Fibroblast of mammary gland (primary cell): ENCODE measurements at places on chromosomes 7 and 10.

DNA sequence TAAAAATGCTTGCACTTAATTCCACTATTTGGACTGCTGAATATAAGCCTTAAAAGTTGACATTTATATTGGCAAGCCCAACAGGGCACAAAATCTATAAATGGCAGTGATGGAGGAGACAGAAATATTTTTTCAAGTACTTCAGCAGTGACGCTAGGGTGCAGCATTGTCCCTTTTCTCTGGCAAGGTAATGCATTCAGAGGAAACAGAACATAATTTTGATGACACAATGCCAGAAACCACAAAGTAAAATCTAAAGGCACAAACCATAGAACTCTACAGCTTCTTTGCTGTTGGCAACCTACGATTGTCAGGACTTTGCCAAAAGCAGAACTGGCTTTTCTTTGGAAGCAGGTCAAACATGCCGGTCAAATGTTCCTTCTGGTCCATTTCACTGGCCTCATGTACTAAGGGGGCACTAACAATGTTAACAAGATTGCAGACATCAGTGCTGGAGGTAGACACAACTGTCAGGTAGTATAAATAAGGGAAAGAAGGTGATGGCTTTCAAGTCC lies 30.9 kb upstream of the FAM133B start:
- peak; percentile 94 for DNase-seq

GRCh38 chr10:88735661-88736060 lies 24.2 kb upstream of the LIPN start:
- DNase-seq = peak; percentile 53

GRCh38 chr7:102914585-102914984 lies 1.8 kb downstream of the LRRC17 start:
- DNase-seq = peak; percentile 91

- no peak for DNase-seq
Observed at GRCh38 chr10:106661767-106662140, 502.8 kb downstream of the SORCS1 start.

GRCh38 chr7:34296663-34297062 lies 361.4 kb upstream of the NPSR1 start:
- peak; percentile 44 for DNase-seq

DNA sequence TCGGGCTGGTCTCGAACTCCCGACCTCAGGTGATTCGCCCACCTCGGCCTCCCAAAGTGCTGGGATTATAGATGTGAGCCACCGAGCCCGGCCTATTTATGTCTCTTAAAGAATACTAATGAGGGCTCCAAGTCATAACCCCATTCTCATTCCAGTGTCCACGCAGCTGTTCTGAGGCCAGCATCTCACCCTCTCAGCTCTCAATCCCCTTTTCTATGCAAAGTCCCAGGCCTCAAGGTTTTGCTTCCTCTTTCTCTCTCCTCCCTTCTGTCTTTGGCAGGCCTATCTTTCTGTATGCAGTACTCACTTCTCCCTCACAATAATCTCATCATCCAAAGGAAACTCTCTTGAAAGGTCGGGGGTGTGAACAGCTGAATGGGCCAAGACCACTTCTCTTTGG lies 28.0 kb upstream of the VSIR start:
- no peak for DNase-seq

- DNase-seq = no peak
Observed at GRCh38 chr7:98996150-98996552, 117.8 kb downstream of the TRRAP start.

GRCh38 chr10:62626817-62627216 lies 177.7 kb upstream of the ADO start:
- DNase-seq = peak; percentile 62

DNA sequence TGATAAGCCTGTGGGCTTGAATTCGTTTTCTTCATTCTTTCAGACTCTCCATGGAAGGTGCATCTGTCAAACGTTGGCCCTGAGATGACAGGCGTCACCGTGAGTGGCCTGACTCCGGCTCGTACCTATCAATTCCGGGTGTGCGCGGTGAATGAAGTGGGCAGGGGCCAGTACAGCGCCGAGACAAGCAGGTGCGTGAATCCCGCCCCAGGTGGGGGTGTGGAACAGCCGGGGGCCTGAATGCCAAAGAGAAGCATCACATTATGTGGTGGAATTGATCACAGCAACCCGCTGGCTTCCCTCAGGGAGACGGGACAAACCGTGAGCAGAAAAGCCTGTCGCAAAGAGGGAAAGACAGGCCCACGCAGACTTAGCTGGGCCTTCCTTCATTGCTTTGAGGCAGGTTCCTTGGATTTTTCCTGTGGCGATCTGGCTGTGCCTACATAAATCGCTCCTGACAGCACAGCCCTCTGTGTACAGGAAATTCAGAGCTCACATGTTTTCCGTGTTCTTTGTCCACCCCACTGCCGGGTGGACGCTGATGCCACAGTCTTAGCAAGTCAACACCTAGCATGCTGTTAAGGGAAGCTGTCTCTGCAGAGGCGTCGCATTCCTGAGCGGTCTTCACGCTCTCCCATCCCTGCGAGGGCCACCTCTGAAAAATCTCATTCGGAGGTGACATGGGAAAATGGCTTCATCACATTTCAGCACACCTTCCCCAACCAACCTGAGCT lies 671.0 kb upstream of the FOXK1 start:
- no peak for DNase-seq

GRCh38 chr10:49284356-49284755 lies 14.6 kb upstream of the C10orf71 start:
- no peak for DNase-seq

GRCh38 chr7:157467496-157468212 lies 130.8 kb downstream of the DNAJB6 start:
- peak; percentile 7 for DNase-seq

DNA sequence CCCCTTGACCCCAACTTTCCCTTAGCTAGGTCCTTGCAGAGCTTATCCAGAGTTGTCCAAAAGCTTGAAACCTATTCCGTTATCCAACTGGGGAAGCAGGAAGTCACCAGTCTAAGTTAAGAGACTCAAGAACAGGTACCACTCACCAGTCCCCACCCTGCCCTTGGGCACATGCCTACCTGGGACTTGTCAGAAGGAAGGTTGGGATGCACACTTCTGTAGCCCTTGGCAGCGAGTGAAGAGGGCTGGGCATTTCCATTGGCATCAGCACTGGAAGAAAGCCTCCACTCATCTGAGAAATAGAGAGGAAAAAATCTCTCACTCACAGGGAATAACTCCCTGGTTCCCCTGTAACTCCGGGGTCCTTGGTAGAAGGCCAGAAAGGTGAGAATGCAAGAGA lies 131.0 kb upstream of the PDLIM1 start:
- no peak for DNase-seq

DNA sequence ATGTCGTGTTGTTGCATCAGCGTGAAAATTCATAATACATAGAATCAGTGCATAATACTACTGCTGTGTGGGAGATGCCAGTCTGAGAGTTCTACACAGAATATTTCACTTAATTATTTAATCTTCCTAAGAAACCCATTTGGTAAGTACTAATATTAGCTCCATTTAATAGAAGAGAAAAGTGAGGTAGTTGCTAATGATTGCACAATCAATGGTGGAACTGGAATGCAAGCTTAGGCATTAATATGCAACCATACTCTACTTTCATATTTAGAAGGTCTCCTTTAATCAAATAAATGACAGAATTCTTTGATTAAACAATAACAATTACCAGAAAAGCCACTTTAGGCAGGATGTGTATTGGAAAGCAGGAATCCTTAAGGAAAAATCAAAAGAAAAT lies 660.7 kb upstream of the PHF14 start:
- DNase-seq = no peak

- no peak for DNase-seq
Observed at GRCh38 chr7:106273009-106273668, 11.6 kb downstream of the NAMPT start.

- no peak for DNase-seq
Observed at GRCh38 chr10:107098326-107098725, 66.2 kb downstream of the SORCS1 start.

DNA sequence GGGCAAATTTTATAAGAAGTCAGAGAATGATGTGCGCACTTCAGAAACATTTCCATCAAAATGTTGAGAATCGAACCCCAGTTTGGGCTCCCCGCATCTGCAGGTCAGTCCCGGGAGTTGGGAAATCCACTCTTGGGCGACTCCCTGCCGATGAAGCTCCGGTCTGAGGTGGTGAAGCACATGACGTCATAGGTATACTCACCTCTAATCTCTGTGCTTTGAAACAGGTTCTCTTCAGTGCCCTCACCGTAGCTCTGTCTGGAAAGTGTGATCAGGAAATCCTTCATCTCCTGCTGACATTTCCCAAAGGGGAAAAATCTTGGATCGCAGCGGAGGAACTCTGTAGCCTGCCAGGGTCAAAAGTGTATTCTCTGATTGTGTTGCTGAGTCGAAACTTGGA lies 138.5 kb downstream of the ABCA13 start:
- no peak for DNase-seq

GRCh38 chr7:30556840-30557239 lies 37.8 kb upstream of the GARS1 start:
- DNase-seq = peak; percentile 53

- DNase-seq = peak; percentile 64
Observed at GRCh38 chr10:91162050-91162494, 58.4 kb upstream of the PCGF5 start.

DNA sequence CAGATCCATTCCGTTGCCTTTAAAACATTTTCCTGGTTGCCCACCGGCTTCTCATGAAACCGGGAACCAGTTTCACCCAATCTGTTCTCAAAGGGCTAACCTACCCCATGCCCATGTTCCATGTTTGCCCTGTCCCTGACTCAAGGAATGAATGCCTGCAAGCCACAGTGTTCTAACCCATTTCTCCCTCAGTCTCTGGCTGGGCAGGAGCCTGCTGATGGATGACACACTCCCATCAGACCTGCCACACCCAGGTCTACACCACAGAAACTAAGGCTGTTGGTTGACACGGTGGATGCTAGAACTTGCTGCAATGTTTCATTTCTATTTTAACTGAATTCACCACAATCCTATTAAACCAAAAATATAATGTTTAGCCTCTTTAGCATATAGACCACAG lies 15.6 kb downstream of the CLRN3 start:
- no peak for DNase-seq

DNA sequence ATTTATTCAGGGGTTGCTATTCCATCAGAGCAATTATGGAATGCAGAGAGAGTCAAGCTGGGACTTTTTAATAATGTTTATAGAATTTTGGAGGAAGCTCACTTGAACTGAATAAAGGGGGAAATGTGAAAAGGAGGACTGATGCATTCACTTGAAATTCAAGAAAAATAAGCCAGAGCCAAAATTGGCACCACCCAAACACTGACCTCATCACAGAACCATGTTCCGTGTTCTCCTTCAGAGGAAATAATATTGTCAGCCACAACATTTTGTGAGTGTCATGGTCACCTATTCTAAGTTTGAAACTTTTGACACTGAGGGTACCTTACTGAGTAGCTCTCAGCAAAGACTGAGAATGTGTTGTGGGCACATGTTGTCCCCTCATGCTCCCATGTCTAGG lies 207.0 kb downstream of the ANK3 start:
- peak; percentile 40 for DNase-seq

DNA sequence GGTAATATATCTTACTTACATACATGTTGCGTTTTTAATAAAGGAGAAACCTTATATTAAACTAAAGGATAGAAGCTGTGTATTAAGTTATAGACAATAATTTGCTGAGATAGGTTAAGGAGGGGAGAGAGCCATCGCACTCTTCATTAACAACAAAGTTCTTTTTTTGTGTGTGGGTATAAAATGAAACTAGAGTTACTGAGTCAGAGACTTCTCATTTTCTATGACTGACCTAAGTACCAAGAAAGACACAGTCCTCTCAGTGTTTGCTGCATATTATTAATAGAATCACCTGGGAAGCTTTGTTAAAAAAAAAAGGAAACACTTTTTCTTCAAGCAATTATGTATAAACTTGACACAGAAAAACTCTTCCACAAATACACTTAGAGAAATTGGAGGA lies 31.4 kb downstream of the FEZF1 start:
- no peak for DNase-seq

GRCh38 chr10:101221549-101221948 lies 7.7 kb downstream of the LBX1 start:
- peak; percentile 16 for DNase-seq

- no peak for DNase-seq
Observed at GRCh38 chr7:55534916-55535590, 37.2 kb downstream of the VOPP1 start.

GRCh38 chr10:71911296-71911953 lies 52.8 kb upstream of the CHST3 start:
- DNase-seq = peak; percentile 59

- no peak for DNase-seq
Observed at GRCh38 chr7:132232406-132232805, 343.9 kb downstream of the PLXNA4 start.

DNA sequence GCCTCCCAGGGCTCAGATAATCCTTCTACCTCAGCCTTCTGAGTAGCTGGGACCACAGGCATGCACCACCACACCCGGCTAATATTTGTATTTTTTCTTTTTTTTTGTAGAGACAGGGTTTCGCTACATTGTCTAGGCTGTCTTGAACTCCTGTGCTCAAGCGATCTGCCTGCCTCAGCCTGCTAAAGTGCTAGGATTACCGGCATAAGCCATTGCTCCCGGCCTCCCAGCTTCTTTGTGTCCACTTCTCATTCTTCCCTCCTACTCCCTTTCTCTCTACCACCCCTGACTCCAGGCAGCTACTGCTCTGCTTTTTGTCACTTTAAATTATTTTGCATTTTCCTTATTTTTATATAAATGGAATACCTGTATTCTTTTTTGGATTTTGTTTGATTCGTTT lies 83.4 kb downstream of the PALS2 start:
- DNase-seq = no peak

GRCh38 chr7:126727930-126728391 lies 524.8 kb downstream of the GRM8 start:
- peak; percentile 17 for DNase-seq

- peak; percentile 44 for DNase-seq
Observed at GRCh38 chr10:88409236-88409635, 173.9 kb downstream of the RNLS start.

- no peak for DNase-seq
Observed at GRCh38 chr10:97444212-97444611, 1.6 kb downstream of the EXOSC1 start.

- DNase-seq = no peak
Observed at GRCh38 chr7:18497800-18498199, 2.3 kb downstream of the HDAC9 start.

DNA sequence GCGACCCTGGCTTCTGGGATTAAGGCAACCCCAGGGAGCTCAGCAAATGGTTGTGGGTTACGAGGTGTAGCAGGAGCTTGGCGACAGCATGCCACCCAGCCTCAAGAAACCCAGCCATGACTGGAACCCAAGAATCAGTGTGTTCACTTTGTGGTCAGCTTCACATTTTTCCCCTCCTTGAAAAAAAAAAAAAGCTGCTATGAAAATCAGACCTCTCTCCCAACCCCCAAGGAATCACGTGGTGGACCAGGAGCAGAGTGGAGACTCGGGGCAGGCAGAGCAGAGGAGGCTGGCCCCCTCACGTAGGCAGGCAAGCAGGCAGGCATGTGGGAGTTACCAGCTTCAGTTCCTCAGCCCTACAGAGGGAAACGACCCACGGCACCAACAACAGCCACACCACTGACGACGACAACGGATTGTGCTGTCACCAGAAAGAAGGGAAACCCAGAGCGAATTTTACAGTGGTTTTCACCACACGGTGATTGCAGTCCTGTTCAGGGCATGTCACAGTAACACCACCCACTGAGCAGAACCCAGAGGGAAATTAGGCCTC lies 203.4 kb downstream of the SLC25A13 start:
- no peak for DNase-seq

GRCh38 chr7:82200601-82201000 lies 243.0 kb downstream of the CACNA2D1 start:
- DNase-seq = no peak
